ENCODE measurements at places on chromosomes 11 and 22.

DNA sequence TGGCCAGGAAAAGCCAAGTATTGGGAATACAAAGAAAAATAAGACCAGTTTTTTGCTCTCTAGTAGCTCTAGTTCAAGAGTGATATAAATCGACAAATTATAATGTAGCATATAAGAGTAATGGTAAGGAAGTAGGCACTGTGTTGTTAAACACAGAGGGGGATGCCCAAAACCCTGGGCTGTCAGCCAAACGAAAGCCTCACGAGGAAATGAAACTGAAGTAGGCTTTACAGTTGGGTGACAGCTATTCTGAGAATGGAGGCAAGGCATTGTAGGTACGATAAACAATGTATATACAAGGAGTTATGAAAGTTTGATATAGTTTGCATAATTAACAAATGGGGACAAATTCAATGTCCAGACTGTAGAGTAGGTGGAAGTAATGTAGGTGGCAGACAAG lies 176.4 kb downstream of the FAM181B start:
- DNase-seq: no peak

GRCh38 chr11:45876401-45876800 lies 9.1 kb upstream of the MAPK8IP1 start:
- DNase-seq: no peak

DNA sequence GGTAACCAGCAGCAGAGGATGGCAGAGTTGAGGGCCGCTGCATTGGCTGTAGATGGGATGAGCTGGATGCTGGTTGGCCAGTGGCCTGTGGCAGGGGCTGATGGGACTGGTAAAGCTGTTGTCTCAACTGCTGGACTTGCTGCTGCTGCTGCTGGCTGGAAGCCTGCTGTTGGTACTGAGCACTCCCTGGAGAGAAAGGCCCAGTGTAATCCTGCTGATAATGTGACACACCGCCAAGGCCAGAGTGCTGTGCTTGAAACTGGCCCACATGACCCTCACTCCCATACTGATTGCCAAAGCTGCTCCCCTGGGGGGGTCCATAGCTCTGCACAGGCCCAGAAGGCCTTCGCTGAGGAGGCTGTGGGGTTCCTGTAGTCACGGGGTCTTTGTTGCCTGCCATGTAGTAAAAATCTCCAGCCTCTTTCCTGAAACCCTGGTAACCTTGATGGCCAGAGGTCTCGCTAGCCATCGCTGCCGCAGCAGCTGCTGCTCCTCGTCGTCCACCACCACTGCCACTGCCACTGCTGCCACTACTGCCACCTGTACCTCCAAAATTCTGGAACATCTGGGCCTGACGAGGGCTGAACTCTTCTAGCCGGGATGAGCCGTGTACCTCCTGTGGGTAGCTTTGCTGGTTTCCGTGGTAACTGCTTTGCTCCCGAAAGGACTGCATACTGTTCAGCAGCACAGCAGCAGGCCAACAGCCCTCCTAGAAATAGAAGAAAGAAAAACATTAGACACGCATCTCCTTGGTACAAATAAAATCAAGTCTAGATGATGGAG lies 55.6 kb downstream of the TCF20 start:
- no peak for DNase-seq

GRCh38 chr22:45240104-45240809 lies 437 bp downstream of the KIAA0930 start:
- DNase-seq: no peak

DNA sequence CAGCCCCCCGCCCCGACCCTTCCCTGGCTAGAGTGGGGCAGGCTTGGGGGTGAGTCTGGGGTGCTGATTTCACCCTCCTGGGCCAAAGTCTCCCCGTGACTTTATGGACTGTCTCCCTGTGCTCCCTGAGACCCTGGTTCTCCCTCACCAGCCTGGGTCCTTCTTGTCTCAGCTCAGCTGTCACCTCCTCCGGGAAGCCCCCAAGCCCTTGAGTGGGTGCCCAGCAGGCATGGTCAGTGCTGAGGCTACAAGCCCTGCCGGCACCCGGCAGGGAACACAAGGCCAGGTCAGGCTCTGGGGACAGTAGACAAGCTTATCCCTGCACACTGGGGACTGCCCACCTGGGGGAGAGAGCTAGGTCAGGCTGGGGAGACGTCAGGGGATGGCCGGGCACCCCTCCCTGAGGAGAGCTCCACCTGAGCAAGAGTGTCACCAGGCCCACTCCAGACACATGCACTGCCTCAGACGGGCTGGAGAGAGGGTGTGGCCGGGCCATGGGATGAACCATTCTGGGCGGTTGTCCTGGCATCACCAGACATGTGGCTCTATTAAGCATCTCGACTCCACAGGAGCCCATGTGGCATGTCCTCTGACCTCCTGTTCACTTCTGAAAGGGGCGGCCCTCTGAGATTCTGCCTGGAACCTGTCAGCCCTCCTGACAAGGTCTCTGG lies 22.6 kb upstream of the RTN4R start:
- no peak for DNase-seq

- no peak for DNase-seq
These were observed 3.4 kb downstream of the KIRREL3 start for GRCh38 chr11:126997196-126997595.

- no peak for DNase-seq
These were observed 7.3 kb upstream of the TEAD1 start for GRCh38 chr11:12666915-12667314.

- no peak for DNase-seq
These were observed 12.1 kb downstream of the ELF5 start for GRCh38 chr11:34501500-34501899.

GRCh38 chr11:92396133-92396532 lies 171.5 kb downstream of the FAT3 start:
- no peak for DNase-seq

GRCh38 chr22:48354096-48354495 lies 1473.6 kb downstream of the BRD1 start:
- no peak for DNase-seq

- no peak for DNase-seq
These were observed 7.5 kb upstream of the SPTY2D1 start for GRCh38 chr11:18641677-18642076.

DNA sequence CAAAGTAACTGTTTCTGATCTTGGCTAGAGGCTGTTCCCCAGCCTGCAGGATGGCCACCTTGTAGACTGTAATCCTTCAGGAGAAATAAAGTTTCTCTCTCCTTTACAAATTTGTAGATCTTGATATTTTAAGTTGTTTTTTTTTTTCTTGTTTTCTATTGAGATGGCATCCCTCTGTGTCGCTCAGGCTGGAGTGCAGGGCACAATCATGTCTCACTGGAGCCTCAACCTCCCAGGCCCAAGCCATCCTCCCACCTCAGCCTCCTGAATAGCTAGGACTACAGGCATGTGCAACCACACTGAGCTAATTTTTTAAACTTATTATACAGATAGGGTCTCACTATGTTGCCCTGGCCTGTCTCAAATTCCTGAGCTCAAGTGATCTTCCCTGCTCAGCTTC lies 389.8 kb upstream of the LRRC4C start:
- DNase-seq: no peak

- DNase-seq: no peak
These were observed 666 bp downstream of the MSANTD4 start for GRCh38 chr11:106021181-106021966.

DNA sequence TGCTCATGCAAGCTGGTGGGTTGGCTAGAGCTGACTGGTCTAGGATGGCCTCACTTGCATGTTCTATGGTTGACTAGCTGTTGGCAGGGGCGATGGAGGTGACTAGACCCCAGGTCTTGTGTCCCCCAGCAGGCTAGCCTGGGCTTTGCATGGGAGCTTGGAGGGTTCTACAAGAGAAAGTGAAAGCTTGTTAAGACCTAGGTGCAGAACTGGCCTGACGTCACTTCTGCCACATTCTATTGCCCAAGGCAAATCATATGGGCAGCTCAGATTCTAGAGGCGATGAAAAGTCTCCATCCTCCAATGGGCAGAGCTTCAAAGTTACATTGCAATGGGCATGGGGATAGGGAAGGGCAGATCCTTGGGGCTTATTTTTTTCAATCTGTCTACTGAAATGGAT lies 170.9 kb downstream of the MIAT start:
- DNase-seq: no peak

DNA sequence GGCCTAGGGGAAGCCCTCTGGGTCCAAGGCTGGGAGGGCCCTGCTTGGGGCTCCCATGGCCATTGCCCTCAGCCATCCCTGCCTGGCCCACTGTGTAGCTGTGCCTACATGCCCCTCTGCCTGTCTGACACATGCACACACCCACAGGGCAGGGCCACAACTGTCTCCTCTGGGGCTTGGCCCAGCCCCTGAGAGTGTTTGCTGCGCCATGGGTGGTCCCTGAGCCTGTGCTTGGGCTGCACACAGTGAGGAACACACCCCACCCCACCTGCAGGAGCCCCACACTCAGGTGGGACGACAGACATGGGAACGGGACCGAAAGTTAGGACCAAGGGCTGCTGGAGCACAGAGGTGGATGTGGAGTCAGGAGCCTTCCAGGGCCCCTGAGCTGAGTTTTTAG lies 489.5 kb downstream of the TBC1D22A start:
- no peak for DNase-seq

- DNase-seq: no peak
These were observed 549.2 kb downstream of the MIAT start for GRCh38 chr22:27206374-27207133.

GRCh38 chr11:128465946-128466705 lies 121.2 kb downstream of the ETS1 start:
- no peak for DNase-seq

DNA sequence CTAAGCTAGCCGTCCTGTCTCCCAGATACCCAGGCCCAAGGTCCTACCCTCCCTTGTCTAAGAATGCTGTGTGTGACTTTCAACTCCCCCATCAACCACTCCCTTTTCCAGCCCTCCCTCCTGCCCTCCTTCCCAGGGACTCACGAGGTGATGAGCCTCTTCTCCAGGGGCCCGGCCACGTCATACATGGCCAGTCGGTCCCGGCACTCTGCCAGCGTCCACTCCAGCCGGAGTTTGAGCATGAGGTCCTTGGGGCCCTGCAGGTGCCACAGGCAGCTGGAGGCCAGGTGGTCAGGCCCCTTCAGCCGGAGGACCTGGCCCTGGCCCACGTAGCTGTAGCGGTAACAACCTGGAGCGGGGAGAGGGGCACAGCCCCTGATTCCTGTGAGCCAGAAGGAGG lies 20.1 kb downstream of the TMPRSS6 start:
- DNase-seq: no peak

DNA sequence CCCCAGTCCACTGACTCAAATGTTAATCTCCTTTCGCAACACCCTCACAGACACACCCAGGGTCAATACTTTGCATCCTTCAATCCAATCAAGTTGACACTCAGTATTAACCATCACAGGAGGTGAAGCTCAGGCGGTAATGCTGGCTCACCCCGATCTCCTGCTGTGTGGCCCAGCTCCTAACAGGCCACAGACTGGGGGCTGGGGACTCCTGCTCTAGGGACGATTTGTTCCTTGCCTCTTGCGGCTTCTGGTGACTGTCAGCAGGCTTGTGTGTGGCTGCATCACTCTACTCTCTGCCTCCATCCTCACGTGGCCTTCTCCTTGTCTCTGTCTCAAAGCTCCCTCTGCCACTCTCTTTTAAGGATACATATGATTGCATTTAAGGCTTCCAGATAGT lies 45.0 kb downstream of the SPON1 start:
- no peak for DNase-seq

GRCh38 chr11:4025248-4025966 lies 69.2 kb upstream of the RRM1 start:
- DNase-seq: no peak

- DNase-seq: no peak
These were observed 101.4 kb downstream of the PICALM start for GRCh38 chr11:85967457-85967856.

GRCh38 chr11:117229931-117230285 lies 2.0 kb downstream of the PCSK7 start:
- no peak for DNase-seq

GRCh38 chr22:29003975-29004646 lies 57.5 kb downstream of the C22orf31 start:
- no peak for DNase-seq

DNA sequence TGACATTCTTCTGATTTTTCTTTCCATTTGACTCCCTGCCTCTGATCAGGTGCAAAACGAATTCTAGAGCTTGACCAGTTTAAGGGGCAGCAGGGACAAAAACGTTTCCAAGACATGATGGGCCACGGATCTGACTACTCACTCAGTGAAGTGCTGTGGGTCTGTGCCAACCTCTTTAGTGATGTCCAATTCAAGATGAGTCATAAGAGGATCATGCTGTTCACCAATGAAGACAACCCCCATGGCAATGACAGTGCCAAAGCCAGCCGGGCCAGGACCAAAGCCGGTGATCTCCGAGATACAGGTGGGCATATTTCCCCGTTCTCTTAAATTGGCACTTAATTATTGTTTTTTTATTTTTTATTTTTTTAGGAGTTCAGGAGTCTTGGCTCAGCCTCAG lies 15.4 kb downstream of the XRCC6 start:
- DNase-seq: no peak

DNA sequence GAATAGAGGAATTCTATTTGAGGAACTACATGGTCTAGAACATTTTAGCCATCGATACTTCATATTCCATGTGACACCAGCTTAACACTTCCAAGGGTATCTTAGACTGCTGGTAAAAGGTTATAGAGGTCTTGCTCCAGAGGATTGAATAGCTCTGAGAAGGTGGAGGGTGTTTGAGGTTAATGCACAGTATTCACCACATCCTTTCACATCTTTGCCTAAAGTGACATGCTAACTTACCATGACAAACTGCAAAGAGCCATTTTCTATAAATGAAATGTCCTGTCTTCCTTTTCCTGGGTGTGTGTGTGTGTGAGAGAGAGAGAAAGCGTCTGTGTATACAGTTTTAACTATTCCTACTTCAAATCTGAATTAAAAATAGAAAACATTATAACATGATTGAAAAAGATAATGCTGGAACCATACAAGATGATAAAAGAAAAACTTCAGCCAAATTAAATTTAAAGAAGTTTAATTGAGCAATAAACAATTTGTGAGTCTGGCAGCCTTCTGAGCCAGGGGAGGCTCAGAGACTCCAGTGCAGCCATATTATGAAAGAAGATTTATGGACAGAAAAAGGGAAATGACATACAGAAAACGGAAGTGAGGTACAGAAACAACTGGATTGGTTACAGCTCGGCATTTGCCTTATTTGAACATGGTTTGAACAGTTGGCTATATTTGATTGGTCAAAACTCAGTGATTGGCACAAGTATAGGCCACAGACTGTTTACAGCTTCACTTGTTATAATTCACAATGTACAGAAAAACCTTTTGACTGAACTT lies 320.9 kb upstream of the CCDC179 start:
- DNase-seq: no peak

GRCh38 chr11:70246196-70246595 lies 24.3 kb upstream of the PPFIA1 start:
- DNase-seq: no peak

GRCh38 chr22:37231406-37232139 lies 12.5 kb downstream of the RAC2 start:
- no peak for DNase-seq

All from activated CD4-positive, CD25-positive, alpha-beta regulatory T cell treated with anti-CD3 and anti-CD28 coated beads, Interleukin-2, amount 50 U/mL, for 16 hours (primary cell).